ENCODE measurements at places on chromosomes 5 and 9. TPM values are rescaled to one million over a fixed set of nuclear protein-coding genes. Genes with fewer than 3 reads are reported as not detected.
A peak's percentile ranks its signal among the peaks of the same experiment; 100 is the strongest.

DNA sequence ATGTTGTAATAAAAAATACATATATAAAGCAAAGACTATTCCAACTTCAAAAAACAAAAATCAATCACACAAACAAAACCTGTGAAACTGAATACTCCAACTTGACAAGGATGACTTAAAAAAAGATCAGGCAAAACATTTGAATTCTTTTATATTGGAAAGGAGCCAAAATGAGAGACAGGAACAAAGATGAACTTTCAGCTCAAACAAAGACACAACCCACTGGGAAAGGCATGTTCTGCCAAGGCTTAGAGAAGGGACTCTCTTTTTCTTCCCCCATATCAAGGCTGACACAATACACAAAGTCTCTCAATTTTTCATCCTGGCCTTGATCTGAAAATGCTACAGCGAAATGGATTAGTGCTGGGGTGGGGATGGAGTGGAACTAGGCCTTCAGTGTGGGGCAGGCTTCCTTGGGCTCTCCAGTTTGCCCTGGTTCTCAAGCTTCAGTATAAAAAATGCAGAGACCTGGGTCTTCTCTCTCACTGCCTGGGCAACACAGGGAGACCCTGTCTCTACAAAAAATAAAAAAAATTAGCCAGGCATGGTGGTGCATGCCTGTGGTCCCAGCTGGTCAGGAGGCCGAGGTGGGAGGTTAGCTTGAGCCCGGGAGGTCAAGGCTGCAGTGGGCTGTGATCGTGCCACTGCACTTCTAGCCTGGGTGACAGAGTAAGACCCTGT is 11.6 kb upstream of the FAM169A start:
- DNase-seq: no peak

DNA sequence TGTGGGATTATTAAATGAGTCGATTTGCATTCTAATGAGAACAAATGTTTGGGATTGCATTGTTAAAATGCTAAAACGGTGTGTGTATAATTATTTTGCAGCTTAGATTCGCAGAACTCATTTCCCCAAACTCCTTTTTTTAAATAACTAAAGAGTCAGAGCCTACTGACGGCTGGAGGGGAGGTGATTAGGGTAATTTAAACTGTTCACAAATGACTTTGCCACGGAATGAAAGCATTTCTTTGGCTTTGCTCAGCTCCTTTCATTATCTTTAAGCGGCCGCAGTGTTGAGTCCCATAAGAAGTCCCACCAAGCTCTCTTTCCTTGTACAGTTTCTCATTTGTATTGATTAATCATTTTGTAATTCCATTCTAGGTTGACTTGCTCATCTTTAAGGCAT is 1632.8 kb downstream of the MAT2B start:
- no peak for DNase-seq

DNA sequence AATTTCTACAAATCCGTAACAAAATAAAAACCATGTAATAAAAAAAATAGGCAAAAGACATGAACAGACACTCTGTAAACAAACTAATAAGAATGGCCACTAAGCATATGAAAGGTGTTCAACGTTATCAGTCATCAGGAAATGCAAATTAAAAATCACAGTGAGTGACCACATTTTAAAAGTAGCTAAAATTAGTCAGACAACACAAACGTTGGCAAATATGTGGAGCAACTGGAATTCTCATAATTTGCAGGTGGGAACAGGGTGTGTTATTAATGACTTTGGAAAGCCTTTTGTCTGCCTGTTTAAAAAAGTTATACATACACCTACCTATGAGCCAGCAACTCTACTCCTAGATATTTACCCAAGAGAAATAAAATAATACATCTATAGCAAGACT is 164.4 kb downstream of the RMI1 start:
- DNase-seq: no peak

DNA sequence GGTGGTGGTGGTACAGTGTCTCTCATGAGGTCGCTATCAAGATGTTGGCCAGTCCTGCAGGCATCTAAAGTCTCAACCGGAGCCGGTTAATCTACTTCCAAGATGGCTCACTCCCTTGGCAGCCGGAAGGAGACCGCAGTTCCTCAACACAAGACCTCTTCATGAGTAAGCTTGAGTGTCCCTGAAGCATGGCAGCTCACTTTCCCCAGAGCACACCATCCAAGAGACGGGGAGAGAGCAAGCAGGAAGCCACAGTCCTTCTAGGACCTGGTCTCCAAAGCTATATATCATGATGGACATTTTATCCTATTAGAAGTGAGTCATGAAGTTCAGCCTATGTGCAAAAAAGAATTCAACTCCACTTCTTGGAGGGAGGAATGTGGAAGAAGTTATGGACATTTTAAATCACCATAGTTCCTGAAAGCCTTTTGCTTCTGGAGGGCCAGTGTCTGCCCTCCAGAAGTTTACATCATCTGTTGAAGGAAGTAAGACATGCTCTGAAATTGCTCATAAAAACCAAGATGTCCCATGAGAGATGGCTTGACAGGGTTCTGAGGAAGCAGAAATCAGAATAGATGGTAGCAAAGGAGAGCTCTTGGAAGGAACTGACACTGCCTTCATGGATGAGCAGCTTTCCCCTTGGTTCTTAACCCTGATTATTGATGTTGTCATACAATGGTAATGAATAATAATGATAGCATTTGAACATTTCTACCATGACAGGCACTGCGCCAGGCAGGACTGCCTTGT is 21.3 kb downstream of the GALNT10 start:
- DNase-seq: no peak

SLC1A1 gene
- polyA plus RNA-seq: 42.5 TPM

BNC2 gene
- 8.9 TPM for polyA plus RNA-seq

- DNase-seq: no peak
Measured at GRCh38 chr9:73114958-73115357, 36.7 kb upstream of the ANXA1 start.

GRCh38 chr5:156476158-156476551 is 149.2 kb downstream of the SGCD start:
- DNase-seq: no peak

GRCh38 chr5:14286574-14287421 is 143.7 kb downstream of the TRIO start:
- DNase-seq: no peak

DNA sequence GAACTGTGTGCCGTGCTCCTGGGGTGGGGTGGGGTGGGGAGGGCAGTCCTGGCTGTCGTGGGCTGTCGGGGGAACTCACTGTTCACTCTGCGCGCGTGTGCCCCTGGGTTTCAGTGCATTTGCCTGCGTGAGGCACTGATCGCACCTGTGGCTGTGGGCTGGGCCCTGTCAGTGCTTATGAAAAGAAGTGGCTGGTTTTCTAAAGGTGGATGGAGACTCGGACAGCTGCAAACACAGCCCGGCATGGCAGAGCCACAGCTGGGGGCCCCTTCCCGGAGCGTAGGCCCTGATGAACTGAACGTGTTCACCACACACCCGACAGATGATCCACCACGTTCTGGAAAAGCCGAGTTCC is 42.7 kb downstream of the NKD2 start:
- no peak for DNase-seq

GRCh38 chr5:14663734-14664269 is 716 bp upstream of the OTULIN start:
- no peak for DNase-seq

DNA sequence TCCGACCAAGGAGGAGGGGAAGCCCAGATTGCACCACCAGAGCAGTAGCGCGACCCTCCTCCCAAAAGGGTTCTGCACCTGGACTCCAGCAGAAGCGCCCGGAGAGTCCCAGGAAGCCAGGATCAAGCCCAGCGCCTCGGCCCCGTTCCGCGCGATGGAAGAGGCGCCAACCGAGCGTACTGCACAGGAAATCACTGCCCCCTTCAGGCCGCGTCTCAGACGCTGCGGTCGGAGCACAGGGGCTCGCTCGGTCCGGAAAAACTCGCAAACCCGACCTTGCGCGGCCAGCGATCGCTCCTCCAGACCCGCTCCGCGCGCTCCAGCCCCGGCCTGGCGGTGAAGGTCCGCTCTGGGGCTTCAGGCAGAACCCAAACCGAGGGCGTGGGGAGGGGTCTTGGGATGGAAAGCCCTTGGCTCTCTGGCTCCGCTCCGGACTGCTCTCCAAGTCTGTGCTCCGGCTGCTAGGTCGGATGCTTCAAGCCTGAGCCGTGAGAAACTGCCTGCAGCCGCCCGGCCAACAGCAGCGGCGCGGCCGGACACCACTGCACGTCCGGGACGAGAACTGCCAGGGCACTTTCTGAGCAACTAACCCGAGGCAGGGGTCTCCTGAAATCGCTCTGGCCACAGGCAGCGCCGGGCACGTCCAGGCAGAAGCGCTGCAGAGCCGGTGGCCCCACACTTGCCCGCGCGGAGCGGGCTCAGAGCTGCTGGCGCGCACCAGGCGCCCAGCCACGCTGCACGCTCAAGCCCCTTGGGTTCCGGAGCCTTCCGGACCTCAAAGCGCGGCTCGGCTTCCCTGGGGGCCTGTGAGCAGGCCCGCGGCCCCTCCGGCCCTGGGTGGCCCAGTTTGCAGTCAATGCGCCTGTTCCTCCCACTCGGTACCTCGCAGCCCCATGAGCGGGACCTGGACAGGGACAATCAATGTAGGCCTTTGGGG is 1.3 kb downstream of the GABBR2 start:
- DNase-seq: peak; percentile 76
